ENCODE measurements at places on chromosomes 16 and 17.

DNA sequence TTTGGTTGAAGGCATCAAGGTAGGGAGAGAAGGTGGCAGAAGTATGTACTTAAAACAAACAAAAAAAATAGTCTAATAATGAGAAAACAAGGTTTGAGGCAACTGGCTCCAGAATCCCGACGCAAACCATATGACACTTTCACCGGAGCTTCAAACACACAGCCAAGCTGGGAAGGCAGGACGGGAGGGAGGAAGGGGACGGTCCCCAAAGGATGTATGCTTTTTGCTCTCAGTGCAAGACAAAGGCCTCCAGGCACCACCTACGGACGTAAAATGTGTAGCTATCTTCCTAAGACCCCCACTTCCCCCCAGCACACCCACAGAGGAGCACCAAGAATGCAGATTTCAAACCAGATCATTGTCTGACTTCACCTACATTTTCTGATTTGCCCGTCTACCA is 102.3 kb downstream of the ZFHX3 start:
- DNase-seq = no peak

GRCh38 chr17:47789611-47790561 is 31.7 kb downstream of the OSBPL7 start:
- peak; percentile 61 for DNase-seq

DNA sequence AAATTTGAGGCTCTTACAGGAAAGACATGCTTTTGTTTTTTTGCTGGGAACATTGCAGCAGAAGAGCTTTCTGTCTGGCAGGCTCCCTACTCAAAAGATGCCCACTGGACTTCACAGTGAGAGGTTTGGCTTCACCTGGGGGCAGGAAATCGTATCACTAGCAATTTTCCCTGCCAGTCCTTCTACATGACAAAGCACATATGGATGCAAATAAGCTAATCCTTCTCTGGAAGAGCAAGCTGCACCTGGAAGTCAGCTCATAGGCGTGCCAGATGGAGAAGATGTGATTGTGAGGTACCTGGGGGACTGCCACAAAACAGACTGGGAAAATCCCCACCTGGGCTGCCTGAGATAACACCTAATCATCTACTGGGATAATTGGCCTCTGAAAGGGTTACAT is 195.0 kb upstream of the CPHXL start:
- DNase-seq = no peak

DNA sequence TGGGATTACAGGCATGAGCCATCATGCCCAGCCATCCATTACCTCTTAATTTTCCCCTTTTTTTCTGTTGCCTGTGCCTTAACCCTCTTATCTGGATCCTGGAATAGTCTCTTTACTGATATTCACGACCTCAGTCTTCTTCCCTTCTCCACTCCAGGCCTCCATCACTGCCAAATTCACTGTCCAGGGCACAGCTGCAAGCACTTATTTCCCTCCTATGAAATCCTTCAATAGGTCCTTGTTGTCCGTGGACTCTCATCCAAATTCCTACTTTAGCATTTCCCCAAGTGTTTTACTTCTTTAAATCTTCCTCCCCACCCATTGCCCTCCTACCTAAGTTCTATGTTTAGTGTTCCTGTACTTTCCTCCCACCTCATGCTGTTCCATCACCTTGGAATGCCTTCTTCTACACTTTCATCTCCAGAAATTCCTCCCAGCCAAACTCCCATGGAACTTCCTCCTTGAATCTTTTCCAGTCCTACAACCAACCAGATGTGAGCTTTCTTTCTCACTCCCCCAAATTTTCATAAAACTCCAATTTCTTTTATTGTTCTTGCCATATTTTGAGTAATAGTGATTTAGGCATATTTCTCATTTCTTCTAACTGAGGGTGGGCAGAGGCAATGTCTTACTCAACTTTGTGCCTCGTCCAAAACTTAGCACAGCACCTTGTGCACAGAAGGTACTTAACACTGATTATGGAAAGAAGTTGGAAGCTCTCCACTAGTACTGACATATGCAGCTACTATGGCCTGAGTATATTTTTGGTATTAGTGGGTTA is 35.3 kb downstream of the FAM20A start:
- no peak for DNase-seq

DNA sequence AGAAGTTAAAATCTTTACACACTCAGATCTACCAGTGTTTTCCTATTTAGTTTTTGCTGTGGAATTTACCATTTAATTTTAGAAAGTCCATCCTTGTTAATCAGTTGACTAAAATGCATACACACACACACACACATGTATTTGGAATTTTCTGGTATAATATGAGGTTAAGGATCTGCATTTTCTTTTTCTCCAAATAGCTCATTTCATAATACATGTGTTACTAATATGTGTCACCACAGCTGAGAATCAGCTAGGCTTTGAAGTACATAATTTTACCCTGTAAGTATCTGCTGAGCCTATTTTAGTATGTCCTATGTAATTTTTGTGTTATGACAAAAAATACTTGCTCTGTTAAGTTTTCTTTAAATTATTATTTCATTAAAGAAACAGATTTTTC is 143.2 kb downstream of the PHKB start:
- no peak for DNase-seq

DNA sequence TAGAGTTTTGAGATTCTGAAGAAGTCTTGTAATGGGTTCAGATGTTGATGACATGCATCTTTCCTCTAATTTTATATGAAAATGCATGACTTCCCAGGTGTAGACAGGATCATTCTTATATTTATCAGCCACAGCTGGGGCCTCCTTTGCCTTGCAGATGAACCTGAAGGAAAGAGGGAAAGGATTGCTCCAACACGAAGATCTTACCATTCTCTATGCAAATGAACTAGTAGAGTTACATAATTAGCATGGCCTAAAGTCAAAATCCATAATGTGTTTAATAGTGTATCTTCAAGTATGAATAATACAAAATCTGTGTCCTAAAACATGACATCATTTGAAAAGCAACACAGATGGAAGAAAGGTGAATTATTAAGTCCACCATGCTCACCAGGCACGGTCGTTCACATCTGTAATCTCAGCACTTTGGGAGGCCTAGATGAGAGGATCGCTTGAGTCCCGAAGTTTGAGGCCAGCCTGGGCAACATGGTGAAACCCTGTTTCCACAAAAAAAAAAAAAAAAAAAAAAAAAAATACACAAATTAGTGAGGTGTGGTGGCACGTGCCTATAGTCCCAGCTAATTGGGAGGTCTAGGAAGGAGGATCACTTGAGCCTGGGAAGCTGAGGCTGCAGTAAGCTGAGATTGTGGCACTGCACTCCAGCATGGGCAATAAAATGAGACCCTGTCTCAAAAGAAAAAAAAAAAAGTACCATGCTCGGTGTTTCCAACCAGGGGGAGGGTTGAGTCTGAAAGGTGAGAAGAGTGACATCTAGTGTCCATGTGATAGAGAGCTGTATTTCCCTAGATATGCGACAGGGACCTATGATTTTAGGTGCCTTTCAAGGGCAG is 6.3 kb downstream of the VWA3A start:
- DNase-seq = peak; percentile 27

DNA sequence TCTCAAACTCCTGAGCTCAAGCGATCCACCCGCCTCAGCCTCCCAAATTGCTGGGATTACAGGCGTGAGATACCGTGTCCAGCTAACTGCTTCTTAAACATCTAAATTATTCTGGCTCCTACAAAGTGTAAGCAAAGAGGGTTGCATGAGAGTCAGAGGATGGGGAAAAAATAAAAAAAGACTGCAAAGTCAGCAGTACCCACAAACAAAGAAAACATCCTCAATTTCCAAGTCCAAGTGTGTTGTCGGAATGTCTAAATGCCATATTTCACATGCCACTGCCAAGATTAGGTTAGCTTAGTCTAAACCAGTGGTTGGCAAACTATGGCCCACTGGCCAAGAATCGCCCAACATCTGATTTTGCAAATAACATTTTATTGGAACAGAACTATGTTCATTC is 13.0 kb upstream of the PHLPP2 start:
- no peak for DNase-seq

DNA sequence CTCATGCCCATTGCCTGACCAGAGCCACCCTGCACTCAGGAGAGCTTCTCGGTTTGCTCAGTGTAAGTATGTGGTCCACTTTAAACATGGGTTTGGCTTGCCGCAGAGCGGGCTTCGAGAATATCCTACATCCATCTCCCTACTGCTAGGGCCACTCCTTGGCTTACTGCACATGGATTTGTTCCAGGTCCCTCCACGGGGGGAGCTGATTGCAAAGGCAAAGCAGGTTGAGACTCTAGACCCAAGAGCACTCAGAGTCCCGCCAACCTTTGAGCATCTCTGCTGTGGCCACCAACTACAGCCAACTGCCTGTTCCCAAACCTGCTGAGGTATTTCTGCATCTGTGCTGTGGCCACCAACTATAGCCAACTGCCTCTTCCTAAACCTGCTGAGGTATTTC is 26.4 kb downstream of the RNF135 start:
- no peak for DNase-seq

GRCh38 chr16:47204736-47205504 is 61.2 kb upstream of the NETO2 start:
- DNase-seq = no peak

DNA sequence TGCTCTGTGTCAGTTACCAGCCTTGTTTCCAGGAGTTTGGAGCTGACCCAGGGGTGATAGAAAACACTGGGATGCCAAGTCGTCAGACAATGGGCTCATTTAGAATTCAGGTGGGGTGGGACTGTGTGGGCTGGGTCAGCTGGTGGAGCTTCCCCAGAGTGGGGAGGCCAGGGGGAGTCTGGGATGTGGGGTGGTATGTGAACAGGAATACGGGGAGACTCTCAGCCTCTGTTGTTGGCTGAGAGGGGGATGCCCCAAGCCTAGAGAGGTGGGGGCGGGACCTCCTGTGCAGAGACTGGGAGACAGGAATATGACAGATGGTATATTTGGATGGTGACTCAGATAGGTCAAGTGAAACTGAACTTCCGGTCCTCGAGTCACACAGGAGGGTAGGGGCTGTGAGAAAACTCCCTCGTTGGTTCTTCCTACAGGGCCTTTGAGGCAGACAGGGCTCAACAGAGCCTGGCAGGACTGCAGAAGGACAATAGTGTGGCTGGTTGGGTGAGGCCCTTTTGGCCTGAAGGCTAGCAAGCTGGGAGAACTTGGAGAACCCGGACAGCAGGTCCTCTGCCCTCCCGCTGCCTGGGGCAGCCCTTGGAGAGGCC is 23.7 kb downstream of the CDH1 start:
- no peak for DNase-seq

GRCh38 chr17:55282741-55283140 is 18.0 kb downstream of the HLF start:
- DNase-seq = no peak

DNA sequence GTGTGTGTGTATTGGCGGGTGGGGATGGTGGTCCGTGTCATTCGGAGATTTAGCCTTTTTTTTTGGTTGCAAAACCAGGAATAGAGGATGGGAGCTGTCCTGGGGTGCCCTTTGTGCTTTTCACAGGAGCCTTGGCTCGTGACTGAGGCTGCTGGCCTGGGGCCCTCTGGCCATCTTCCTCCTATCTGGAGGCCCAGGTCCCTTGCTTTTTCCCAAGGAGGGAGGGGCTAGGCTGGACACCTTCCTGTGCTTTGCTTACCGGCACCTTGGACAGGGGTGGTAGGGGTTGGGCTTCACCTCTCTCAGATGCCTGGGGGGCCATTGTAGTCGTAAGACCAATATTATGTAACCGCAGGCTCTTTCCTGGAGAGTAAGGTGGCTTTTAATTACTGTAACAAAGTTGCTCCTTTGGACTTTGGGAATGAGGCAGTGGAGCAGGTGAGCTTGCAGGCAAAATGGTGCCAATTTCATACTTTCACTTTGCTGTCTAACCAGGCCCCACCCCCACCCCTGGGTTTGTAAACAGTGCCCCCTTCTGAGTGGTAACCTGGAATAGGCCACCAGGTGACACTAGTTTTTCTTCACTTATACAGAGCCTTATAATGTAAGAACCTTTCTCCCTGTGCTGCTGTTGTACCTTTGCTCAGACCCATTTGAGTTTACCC is 1.2 kb downstream of the DYNLL2 start:
- DNase-seq = peak; percentile 74

DNA sequence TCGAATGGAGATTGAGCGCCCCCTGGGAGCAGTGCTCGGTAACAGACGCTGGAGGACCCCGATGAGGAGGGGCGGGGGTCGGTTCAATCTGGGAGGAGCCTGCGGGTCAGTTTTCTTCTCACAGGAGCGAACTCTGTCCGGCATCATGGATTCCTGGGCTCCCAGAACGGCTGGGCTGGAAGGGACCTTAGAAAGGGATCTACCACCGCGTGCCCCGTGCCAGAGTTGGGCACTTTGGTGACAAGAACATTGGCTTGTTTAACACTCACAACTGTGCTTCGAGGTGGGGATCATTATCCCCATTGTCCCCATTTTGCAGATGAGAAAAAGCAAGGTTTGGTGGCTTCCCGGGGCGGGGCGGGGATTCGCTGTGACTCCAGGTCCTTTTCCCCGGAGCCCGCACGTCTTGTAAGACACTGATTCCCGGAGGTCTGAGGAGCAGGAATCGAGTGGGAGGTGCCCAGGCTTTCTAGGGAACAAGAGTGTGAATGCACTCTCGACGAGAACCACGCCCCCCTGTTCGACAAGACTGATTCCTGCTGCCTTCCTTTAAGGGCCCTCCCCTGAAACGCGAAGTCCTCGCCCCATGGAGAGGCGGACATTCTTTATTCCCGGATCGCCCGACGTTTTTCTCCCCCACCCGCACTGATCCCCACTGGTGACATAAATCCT is 1.5 kb upstream of the FBXL19 start:
- DNase-seq = peak; percentile 92

DNA sequence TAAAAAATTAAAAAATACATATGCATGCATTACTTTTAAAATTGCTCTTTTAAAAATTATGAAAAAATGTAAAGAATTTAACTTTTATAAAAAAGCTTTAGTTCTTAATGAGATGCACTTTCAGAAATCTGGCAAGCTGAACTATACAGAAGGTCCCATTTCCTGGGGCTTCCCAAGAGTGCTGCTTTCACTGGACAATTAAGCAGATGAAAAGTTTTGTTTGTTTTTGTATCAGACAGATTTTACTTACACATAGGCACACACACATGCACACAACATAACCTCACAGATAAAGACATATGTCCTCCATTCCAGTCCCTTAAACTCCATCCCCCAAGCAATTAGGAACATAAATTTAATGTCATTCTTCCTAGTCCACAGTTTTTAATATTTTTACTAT is 402.3 kb upstream of the ASIC2 start:
- no peak for DNase-seq

GRCh38 chr16:84764970-84765369 is 54.8 kb upstream of the CRISPLD2 start:
- DNase-seq = no peak

- DNase-seq = no peak
Observed at GRCh38 chr16:81843243-81843582, 64.1 kb downstream of the PLCG2 start.

DNA sequence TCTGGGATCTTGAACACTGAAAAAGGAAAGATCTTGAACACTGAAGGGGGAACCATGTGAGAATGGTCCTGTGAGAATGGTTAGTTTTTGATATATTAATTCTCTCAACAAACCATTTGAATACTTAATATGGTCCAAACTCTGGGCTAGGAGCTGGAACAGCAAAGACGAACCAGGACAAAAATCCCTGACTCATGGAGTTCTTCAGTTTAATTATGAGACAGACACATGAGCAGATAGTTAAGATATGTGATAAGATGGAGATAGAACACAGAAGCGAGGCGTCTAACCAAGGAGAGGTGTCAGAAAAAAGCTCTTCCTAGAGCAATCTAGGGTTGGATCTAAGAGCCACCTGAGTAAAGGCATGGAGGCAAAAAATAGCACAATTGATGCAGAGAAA is 1.6 kb downstream of the CKLF start:
- DNase-seq = no peak
